ENCODE measurements at places on chromosomes 4 and X.

DNA sequence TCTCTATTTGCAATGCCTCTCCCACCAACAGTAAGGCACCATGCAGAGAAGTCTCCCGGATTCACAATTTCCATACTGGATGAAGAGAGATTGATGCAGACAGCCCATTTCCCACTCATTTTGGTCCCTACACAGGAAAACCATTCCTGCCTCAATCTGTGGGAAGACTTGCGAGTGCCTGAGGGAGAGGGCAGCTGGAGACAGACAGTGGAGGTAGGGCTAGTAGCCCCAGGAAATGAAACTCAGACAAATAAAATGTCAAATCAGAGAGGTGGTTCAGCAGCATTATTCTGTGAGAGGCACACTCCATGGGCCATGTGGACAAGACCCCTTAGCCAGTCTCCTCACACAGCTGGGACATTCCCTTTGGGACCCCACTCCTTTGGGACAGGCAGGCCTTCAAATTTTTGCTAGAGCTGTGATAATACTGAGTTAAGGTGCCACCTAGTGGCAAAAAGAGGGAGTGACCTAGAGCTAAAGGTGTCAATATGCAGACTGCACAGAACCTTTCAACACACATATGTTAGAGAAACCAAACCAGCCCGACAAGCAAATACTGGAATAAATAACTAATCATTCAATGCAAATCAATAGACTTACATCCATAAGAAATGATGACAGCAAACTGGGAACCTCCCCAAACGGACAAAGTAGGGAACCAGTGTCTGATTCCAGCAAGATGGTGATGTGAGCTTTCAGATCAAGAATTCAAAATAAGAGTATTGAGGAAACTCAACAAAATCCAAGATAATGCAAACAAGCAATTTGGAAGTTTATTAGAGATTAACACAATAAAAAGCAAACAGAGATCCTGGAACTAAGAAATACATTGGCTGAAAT is 1865.3 kb upstream of the AGA start:
- no peak for DNase-seq

DNA sequence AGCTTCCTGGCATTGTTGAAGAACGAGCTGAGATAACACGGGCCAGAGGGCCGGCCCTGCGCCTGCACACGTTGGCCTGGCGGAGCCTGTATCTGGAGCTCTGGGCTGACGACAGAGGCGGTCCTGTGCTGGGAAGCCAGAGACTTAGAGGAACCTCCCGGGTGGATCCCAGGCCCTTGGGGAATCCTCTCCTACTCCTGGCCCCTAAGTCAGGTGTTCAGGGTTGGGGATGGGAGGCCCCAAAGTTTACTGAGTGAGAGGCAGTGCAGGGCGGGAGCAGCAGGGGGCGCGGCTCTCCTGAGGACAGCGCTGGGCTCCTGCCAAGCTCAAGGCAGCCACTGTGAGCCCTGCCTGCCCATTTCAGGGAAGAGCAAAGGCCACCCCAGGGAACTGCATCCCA is 2.5 kb upstream of the HTRA3 start:
- DNase-seq, result peak; percentile 45

- DNase-seq, result no peak
These were observed 35.1 kb downstream of the CFAP299 start for GRCh38 chr4:80370635-80371034.

DNA sequence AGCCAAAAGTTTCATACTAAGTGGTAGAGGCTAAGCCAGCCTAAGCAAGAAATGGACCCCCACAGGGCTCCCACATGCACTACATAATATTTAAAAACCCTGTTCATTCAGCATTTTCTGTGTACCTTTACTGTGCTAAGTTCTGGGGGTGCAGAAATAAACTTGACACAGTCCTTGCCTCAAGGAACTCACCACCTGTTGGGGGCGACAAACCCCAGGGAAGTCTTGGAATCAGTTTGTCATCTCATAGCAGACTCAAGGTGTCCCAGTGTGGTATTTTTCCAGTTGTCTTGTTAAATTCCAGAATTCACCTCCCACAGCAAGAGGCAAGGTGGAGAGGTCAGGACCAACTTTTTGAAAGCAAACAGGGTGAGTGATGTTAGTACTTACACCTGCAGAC is 43.1 kb downstream of the ATG4A start:
- no peak for DNase-seq

DNA sequence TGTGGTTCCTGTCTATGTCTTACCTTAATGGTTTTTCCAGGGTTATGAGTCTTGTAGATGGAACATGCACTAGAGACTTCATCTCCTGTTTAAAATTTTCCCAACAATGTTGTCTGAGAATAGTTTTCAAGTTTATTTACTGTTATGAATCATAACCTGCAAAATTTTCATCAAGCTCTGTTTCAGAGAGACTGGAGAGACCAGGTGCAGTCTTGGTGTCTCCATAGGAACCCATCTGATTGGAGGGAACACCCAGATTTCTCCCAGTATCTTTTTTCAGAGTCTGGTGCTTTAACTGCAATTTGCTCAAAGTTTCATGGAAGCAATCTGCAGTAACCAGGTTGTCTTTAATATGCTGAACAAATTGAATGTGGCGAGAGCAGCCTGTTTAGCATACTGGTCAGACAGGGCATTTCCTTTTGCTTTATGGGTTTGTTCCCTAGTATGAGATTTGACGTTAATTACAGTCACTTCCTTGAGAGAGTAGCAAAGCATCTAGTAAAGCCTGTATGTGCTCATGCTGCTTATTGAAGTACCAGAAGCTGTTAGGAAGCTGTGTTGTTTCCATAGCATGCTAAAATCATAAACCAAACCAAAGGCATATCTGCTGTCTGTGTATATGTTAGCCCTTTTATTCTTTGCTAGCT is 18.8 kb upstream of the VSIG1 start:
- no peak for DNase-seq

GRCh38 chr4:41545238-41545637 is 7.3 kb downstream of the LIMCH1 start:
- DNase-seq, result no peak

DNA sequence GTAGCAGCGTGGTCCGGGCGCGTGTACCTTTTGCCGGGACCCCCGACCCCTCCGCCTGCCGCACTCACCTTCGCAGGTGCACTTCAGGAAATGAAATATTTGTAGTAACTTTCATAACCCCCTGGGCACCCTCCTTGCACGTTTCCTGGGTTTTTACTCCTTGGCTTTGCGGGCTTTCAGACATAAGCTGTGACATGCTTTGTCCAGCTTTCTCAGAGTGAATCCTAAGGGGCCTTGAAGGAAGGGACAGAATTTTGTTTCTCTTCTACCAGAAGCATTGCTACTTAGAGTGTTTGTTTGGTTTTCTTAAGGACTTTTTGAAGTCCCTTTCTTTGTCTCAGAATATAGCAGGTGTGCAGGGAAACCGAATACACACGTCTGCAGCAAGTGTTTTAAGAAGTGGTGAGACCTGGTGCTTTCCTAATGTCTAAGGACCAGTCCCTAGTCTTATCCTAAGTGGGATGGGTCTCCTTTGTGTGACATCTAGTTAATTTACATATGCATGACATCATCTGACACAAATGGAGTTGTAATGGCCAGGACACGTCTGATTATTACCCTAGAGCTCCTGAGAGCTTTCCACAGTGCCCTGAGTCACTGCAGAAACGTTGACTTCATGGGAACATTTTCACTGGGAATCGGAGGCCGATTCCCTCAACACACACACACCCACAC is 1.3 kb downstream of the FAM149A start:
- no peak for DNase-seq

GRCh38 chr4:173009129-173009823 is 159.3 kb upstream of the GALNT7 start:
- DNase-seq, result no peak

DNA sequence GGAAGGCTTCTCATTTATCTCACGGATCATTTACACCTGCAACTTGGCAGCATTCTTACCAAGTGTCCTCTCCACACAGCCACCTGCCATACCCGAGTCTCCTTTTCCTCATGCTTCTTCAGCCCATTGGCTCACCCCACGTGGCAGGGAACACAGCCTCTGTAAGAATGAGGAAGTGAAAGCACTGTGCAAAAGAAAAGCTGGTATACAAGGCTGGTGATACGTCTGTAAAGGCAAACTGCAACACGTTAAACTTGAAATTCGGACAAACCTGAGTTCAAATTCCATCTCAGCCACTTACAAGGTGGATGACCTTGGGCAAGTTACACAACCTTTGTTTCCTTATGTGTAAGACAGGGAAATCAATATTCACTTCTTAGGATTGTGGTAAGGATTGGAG is 164.0 kb upstream of the RASGEF1B start:
- DNase-seq, result no peak

DNA sequence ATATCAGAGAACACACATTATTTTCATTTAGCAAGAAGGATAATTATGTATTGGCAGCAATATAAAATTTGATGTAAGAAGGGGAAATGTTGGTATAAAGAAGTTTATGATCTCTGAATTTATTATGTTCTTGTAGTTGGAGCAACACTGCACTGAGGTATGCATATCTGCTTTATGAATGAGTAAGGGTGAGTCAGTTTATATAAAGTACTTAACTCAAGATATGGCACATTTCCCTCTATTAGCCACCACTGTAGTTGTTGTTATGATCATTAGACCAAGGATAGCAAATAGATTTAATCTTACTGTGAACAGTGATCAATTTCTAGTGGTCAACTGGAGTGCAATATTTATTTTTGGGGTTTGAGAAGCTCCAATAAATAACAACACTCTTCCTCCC is 66.6 kb downstream of the SNX25 start:
- no peak for DNase-seq

DNA sequence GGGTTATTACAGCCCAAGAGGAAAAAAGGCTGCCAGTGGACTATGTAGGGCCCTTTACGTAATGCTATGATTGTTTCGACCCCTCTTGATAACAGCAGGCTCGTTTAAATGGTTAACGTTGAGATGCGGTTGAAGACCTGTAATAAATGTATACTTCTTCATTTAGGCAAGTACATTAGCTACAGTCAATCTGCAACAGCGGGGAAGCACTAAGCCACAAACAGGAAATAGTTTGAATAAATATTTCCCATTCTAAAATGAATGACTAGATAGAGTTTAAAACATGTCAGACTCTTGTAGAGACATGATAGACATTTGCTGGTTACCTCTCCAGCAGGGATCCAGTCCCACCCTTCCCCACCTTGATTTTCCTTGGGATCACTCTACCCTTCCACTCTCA is 38.1 kb upstream of the STIM2 start:
- no peak for DNase-seq

DNA sequence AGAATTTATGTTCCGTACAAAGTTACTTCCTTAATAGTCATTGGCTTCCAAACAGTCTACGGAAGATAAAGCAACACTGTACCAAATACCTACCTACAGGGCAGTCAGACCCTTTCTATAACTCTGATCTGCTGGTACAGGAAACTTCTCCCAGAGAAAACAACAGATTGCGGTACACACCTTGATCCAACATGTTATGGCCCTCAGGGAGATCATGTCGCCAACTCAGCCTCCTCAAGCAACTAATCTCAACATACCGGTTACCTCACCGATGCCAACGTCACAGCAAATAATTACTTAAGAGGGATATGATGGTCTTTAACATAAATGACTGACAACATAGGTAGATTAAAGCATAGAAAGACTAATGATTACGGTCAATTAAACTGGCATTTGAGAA is 70.4 kb downstream of the RFC1 start:
- no peak for DNase-seq

- DNase-seq, result no peak
These were observed 937.8 kb downstream of the PCDH7 start for GRCh38 chr4:31657859-31658570.

DNA sequence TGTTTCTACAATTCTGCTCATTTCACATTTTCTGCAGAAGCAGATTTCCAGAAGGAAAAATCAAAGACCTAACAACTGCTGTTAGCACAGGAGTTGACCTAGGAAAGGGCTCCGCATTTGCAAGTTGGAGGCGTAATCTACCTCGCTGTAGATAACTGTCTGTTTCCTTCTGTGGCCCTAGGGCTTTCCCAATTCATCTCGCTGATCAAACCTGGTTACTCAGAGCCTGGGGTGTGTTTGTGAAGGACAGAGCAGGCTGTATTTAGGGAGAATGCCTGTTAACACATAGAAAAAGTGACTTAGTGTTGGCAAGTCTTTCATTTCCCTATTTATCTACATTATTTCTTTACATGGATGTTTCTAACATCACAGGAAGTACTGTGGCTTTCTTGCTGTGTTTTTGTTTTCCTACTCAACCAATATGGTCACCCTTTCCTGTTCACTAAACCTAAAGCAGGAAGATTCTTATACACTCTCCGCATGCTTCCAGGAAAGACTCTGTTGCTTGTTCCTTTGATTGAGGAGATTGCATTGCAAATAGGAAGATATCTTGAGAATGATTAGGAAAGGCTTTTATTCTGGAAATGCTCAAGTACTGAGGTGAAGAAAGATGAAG is 40.5 kb downstream of the AGA start:
- DNase-seq, result no peak

- DNase-seq, result no peak
These were observed 4.1 kb downstream of the ZNF827 start for GRCh38 chr4:145934434-145935047.

GRCh38 chr4:81504112-81505003 is 32.7 kb upstream of the RASGEF1B start:
- no peak for DNase-seq

DNA sequence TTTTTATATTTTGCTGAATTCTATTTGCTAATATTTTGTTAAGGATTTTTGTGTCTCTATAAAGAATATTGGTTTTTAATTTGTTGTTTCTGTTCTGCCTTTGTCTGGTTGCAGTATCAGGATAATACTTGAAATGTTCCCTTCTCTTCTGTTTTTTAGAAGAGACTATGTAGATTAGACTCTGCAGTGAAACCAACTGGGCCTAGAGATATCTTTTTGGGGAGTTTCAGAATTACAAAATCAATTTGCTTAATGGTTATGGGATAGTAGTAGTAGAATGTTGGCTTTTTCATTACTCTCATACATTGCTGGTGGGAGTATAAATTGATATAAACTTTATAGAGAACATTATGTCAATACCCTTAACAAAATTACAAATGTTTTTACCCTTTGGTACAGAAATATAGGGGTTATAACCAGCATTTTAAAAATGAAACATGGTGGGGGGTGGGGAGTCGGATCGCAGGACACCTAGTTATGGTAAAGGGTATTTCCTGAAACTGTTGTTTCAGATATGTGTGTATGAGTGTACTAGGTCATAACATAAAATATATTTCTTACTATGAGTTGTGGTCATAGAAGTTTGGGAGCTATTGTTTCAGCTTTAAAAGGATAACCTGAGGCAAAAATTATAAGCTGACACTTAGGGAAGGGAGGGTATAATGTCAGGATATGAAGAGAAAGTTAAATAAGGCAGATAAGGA is 29.0 kb downstream of the CLOCK start:
- DNase-seq, result no peak

DNA sequence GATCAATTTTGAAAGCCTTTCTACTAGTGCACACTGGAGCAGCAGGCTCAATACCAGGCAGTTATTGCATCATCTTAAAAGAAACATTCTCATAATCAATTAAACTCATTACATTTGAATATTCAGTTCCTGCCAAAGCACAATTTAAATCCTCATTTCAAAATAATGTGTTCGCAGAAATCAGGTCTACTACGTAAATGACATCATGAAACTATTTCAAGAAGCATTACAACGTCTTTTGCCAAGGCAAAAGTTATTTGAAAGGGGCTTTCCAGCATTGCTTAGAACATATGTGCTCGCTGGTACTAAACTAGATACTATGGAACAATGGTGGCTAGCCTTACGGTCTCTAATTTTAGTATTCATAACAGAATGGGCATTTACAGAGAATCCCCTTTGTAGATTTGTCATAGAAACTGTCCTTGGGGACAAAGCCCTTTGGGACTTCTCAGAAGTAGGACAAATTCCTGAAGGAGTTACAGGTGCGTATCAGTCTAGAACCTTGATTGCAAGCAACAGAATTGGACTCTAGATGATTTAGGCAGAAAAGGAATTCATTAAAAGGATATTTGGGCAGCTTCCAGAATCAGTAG is 27.6 kb upstream of the HUWE1 start:
- no peak for DNase-seq

- DNase-seq, result no peak
These were observed 39.2 kb downstream of the COPS4 start for GRCh38 chr4:83074086-83074704.

Measured in mesothelial cell of epicardium (in vitro differentiated cells).